Lung (tissue), 17 donors: ENCODE measurements at places on chromosomes 3 and 15.

GRCh38 chr3:22441711-22442110 is 690.7 kb upstream of the ZNF385D start:
- DNase-seq = no peak

GRCh38 chr3:72082186-72082715 is 297.3 kb upstream of the PROK2 start:
- DNase-seq = no peak

DNA sequence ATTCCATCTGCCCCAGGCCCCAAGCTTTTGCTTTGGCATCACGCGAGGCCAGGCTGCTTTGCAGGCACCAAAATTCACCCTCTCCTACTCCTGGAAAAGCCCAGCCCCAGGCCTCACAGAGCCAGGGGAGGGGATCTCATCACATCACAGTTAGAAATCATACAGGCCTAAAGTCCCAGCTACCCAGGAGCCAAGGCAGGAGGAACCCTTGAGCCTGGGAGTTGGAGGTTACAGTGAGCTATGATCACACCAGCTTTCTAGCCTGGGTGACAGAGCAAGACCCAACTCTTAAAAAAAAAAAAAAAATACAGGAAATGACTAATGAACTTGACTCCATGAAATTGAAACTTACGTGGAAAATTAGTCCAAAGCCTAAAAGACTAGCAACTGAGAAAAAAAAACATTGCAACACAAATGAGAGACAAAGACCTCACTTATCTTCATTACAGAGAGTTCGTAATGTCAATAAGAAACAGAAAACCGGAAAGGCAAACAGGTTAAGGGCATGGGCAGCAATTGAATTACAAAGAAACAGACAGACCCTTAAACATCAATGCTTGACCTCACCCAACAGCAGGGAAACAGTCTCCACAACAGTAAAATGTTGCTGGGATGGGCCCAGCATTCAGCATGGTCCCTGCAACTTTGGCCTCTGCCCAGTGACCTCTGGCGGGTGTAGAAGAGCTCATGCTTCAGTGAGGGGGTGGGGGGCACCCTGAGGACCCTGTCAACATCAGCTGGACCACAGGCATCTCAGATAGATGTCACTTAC is 151.5 kb downstream of the LRRK1 start:
- DNase-seq = no peak

DNA sequence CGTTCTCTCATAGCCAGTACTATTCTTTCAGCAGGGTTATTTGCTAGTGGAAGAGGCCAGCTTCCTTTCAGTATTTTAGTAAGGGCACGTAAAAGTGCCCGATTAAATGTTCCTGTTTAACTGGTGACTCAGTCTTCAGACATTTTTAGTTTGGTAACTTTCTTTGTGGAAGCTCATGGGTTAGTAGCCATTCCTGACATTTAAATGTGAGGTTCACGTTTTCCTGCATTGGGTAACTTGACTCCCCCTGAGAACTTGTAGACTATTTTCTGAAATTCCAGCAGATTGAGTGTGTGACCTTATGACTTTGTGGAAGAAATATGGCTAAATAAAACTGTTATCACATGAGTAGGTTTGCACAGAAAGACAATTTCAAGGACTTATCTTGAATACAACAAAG is 16.9 kb downstream of the ABHD2 start:
- no peak for DNase-seq
